ENCODE measurements at places on chromosomes 12 and 14.

- peak; percentile 87 for DNase-seq
Observed at GRCh38 chr12:132904718-132905328, 17.4 kb upstream of the CHFR start.

- DNase-seq, result no peak
Observed at GRCh38 chr14:59344691-59345455, 120.3 kb downstream of the GPR135 start.

GRCh38 chr12:49367381-49368239 lies at the start of gene SPATS2:
TSS of gene SPATS2 (plus strand) at chr12:49367462. CDS start at chr12:49461013, 93,551 bp downstream.
- DNase-seq, result no peak

DNA sequence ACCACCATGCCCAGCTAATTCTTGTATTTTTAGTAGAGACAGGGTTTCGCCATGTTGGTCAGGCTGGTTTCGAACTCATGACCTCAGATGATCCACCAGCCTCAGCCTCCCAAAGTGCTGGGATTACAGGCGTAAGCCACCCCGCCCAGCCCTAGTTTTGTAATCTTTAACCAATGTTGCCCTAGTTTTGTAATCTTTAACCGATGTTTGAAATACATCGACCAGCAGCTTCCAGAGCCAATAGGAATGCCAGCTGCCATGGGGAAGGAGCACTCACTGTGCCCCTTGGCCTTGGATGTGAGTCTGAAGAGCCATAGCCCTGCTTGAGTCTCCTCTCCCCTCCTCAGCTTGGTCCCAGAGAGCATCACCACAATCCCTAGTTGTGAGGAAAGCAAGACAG lies 209.3 kb upstream of the RGS6 start:
- DNase-seq, result no peak

GRCh38 chr12:124392667-124393413 lies 97.9 kb downstream of the RFLNA start:
- no peak for DNase-seq

DNA sequence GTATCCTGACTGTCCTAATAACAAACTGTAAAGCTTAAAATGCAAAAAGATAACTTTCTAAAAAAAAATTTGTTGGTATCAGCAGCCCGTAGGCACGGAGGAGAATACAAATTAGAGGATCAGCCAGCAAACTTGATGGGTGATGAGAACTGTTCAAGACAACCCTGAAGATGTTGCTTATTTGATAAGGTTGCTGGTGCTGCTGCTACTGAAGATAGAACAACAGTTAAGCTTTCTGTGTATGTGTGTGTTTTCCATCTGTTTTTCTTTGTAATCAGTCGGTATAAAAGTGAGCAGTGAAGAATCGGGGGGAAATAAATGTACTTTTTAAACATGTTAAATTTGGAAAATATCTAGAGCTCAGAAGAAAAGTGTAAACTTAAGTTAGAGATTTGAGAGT lies 67.4 kb upstream of the POC1B start:
- DNase-seq, result no peak

GRCh38 chr14:78358591-78358990 lies 188.4 kb downstream of the NRXN3 start:
- DNase-seq, result no peak

GRCh38 chr12:116161588-116161987 lies 115.9 kb downstream of the MED13L start:
- DNase-seq, result no peak

GRCh38 chr12:94047781-94048567 lies 100.4 kb upstream of the PLXNC1 start:
- DNase-seq, result no peak

DNA sequence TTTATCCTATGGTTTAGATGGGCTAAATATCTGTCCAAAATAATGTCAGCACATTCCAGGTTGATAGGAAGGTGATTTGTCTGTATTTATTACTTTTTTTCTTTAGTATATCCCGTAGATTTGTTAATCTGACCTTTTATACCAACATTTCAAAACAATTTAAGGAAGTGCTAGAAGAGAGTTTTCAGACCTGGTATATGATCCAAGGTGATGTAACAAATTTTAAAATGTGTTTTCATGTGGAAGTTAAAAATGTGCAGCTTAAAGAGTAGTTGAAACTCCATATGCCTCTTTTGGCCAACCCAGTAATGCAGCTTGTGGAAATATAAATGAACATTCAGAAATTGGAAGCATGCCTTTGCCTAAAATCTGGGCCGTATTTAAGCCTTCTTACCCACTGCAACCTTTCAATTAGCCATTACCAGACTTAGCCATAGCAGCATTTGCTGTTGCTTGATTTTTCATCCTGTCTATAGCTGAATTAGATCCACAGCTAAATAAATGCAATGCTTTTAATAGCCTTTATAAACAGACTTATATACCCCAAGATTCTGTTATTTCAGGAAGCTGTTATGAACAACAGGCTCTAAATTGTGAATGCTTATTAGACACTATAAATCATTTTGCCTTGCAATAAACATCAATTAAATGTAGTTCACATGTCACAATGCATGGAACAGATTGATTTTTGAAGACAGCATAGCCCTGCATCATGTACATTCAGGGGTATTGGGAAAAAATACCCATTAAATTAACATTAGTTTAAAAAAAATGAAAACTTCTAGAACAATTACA lies 271.2 kb downstream of the PDZRN4 start:
- DNase-seq, result no peak

GRCh38 chr12:80692114-80692513 lies 15.3 kb upstream of the MYF6 start:
- no peak for DNase-seq

- no peak for DNase-seq
Observed at GRCh38 chr12:131543040-131543439, 167.8 kb upstream of the SFSWAP start.

- DNase-seq, result no peak
Observed at GRCh38 chr12:111285200-111285599, 83.7 kb downstream of the PHETA1 start.

GRCh38 chr14:100692256-100692655 lies 34.4 kb upstream of the DLK1 start:
- DNase-seq, result no peak

GRCh38 chr14:99581938-99582337 lies 22.1 kb downstream of the CCDC85C start:
- no peak for DNase-seq
